ENCODE measurements at places on chromosomes 11 and 22.

DNA sequence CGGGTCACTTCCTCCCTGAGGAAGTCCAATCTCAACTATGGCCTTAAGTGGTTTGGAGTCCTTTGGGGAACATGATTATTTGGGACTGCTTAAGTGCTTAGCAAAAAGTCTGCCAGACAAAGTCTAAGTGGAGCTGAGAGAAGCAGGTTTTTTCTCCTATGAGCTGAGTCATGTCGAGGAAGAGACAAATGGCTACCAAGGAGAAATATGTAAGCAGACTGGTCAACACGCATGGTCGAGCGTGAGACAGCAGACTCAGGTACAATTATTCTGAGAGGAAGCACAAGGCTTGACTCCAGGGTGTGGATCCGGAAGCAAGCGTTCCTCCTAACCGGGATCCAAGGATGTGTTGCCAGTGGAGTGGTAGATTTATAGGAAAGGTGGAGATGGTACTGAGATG, 30.6 kb downstream of the UBASH3B start:
- DNase-seq, result no peak

DNA sequence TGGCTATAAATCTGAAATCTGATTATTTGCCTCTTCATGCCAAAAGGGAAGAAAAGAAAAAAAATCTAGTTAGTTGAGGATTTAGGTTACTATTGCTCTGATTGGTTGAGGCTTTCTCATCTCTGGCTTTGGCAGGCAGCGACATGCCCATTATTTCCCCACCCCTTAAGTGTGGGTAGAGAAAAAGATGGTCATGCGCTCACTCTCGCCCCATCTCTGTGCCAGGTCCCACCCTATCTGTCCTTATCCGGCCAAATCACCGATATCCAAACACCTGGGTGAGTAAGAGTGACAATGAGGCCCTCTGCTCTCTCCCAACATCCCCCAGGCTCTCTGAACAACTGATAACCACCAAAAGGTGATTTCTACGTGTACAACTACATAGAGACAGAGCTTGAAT, 31.2 kb upstream of the SNX19 start:
- no peak for DNase-seq

DNA sequence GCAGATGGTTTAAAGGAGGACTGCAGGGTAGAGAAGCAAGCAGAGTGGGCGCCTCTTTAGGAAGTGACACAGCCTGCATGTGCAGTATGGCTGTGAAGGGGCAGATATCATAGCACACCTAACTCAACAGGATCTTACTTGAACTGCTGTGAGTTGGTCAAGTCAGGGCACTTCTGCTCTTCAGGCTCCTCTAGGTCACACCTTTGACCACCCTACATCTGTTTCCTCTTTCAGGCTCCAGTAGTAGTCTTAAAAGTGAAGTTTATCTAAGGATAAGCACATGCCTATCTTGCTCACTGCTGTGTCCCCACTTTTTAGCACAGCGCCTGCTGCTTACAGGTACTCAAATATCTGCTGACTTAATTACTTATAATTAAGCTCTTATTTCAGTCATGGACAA, 6.5 kb downstream of the MRPL16 start:
- no peak for DNase-seq

- no peak for DNase-seq
Measured at GRCh38 chr22:19844377-19845053, 10.2 kb downstream of the GNB1L start.

DNA sequence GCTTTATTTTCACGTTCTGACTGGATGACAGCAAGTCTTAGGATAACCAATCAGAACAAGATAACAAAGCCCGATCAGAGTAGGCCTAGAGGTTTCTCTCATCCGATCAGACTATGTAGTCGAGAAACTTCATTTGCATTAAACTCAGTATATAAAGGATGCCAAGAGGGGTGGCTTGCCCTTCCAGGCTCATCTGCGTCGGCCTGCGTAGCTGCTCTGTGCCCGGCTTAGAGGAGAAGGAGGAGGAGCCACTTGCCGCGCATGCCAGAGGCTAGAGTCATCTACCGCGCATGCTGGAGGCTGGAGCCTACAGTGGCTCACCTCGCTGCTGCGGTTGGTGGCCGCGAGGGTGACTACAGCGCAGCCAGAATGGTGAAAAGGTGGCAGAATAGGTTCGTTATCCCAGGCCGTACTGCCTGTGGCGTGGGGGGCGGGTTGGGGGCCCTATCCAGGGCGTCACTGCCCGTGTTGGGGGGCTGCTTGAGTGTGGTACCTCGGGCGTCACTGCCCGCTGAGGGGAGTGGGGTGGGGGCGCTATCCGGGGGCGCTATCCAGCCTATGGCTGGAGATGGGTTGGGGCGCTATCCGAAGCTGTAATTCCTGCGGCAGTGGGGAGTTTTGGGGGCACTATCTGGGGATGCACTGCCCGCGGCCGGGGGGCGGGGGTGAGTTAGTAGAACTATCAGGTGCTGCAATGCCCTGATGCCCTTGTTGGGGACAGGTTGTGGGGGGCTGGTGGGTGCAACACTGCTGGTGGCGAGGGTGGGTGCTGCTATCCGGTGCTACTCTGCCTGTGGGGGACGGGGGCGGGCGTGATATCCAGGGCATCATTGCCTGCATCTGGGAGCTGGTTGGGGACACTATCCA, at the start of gene RFPL2:
Gene RFPL2, minus strand, starts transcription at position 218 of the 867 bp plus-strand sequence. CDS start 2,622 bp downstream, outside the sequence.
- DNase-seq, result peak; percentile 38

DNA sequence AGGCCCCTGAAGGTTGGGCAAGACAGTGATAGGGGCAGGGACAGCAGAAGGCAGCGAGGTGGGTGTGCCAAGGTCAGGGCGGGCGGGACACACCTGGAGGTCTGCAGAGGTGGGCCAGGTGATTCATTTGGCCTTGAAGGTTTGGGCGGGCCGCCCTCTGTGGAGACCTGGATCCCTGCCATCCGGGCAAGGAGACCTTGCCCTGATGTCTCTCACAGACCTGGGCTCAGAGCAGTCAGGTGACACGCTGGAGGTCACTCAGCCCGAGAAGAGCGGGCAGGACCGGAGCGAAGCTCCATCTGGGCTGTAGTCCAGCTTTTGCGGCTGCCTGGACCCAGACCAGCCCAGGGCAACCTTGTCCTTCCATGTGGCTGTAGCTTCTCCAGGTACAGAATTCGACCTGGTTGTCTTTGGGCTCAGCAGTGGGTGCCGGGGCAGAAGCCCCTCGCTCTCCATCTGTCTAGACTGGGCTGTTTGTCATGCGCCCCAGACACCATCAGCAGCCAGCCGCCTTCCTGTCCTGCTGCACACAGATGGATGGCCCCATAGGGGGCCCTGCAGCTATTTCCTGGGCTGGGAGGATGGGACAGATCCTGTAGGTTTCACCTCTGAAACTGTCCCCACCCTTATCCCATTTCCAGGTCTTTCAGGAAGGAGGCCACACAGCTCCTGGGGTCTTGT, 3.1 kb downstream of the MRGPRG start:
- no peak for DNase-seq

DNA sequence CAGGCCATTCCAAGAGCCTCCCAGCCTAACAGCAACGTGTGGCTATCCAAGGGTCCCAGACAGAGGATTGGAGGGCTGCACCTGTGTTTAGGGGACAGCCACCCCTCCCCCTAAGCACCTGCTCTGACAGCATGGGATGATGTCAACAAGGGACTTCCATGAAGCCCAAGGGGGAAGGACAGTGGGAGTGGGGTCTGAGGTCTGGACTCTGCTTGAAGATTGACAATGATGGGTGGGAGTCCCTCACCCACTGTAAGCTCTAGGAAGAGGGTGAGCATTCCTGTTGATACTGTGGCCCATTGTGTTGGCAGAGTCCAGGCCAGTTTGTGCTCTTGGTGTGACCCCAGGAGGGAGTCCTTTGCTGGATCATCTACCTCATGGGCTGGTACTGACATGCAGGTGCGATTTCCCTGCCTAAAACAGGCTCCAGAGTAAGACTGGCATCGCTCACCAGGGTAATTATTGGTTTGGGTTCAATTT, 46.9 kb upstream of the TUB start:
- no peak for DNase-seq

- DNase-seq, result no peak
Measured at GRCh38 chr22:22396741-22397291, 111.7 kb downstream of the ZNF280B start.

- no peak for DNase-seq
Measured at GRCh38 chr11:70671083-70671482, 272.8 kb downstream of the CTTN start.

DNA sequence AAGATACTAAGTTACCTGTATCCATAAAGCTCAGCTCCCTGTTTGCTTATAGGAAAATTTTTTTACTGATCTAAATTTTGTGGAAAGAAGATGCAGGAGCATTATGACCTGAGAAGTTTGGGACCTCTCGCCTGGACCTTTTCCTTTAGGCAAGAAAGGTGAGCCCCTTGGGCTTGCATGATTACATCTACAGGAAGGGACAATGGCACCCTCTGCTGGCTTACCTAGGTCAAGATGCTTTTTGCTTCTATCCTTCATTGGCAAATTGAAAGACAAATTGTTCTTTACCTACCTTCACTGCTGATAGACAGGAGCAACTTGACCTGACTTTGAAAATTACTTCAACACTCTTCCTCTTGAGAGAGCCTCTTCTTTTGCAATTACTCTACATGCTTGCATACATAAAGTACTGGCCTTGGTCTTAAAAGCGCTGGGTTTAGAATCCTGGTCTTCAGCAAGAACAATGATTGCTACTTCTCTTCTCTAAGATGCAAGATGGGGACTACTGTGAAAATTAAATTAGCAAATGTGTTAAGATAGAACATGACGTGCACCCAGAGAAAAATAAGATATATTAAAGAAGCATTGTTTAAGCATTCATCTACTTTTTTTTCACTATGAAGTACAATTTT, 147.2 kb downstream of the TRPC6 start:
- DNase-seq, result peak; percentile 32

GRCh38 chr22:37627545-37627944, 11.9 kb upstream of the SH3BP1 start:
- no peak for DNase-seq

DNA sequence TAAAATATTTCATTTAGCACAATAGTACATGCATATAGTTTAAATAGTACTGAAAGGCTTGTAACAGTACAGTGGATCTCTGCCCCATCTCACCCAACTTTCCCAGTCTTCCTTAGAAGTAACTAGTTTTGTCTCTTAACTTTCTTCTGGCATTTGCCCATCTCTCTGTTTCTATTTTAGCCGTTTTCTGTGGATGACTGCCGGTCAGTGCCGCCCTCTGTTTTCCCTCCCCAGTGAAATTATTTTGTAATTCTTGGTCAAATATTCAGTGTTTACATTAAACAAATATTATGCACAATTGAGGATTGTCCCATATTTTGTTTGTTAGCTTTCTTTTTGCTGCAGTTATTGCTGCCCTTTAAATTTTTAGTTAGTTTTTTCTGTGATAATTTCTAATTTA, 8.3 kb downstream of the PDHX start:
- DNase-seq, result no peak

- peak; percentile 65 for DNase-seq
Measured at GRCh38 chr11:17730608-17731462, 3.7 kb upstream of the KCNC1 start.

DNA sequence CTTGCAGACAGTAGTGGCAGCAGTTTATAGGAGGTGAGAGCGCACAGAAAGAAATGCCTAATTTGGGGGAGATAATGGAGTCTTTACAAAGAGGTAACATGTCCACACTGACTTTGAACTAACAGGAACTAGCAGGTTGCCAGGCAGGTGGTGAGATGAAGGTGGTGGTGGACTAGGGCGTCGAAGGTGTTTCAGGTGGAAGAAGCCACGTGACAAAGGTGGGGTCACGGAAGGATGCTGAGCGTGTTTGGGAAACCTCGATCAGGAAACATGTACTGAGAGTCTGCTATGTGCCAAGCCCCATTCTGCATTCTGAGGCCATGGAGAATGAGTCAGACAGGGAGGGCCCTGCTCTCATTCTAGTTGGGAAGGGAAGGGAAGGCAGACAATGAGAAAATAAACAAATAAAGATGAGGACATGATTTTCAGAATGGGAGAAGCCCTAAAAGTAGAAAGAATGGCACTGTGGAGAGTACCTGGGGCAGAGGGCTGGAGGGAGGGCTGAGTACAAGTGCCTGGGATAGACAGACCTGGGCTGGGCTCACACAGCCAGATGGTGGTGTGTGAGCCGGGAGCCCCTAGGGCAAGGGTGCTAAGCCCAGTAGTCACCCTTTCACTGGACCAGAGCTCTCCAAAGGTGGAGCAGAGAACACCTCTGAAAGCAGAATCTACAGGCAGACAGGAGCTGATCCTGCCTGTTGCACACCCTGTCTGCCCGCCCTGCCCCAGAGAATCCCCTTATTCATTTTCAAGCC, 16.2 kb upstream of the NNMT start:
- no peak for DNase-seq

DNA sequence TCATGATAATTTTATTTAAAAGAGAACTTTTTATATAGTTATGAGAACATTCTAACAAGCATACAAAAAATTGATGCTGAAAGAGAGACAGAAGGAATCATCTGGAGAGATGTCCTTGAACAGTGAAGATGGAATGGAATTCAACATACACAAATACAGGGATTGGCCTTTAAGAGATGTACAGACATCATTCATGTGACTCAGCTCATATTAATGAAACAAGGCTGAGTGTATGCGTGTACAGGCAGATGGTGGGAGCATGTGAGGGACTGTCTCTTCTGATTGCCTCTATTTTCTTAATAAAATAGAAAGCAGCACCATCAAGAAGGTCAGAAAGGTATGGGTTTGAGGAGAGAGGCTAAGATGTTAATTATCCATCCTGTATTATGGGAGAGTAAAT, 793.3 kb downstream of the CNTN5 start:
- no peak for DNase-seq

DNA sequence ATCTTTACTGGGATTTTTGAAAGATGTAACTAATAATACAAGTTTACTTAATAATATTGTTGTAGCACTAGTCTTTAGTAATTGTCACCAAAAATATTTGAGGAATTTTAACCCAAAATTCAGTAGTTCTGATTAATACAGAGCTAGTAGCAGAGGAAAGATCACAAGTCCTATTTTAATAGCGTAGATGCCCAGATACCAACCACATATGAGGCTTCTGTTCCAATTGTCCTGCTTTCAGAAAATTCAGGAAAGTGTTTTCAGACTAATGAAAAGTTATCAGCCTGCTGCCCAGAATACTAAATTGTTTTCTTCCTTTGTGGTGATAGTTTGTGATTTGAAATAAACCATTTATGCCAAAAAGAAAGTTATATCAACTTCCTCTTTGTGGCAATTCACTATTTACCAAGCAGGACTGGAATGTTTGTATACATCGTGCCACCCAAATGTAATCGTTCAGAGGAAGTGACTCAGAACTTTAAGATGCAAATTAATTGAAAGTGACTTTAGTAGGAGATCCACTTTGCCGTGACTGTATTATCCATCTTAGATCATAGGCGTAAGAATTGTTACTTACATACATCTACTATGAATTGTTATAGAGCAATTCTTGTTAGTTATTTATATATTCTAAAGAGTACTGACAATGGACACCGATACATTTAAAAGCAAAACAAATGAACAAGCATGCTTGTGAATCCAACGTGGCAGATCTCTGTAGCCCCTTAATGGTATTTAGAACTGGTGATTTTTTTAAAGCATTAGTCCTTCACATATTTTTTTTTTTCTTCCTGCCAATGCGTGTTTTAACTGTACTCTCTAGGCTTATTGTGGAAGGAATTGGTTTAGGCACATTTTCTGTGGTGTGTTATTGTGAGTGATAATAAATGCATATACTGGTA, 231.0 kb downstream of the DDX10 start:
- no peak for DNase-seq

GRCh38 chr11:68819362-68819761, 22.4 kb downstream of the CPT1A start:
- DNase-seq, result no peak

- no peak for DNase-seq
Measured at GRCh38 chr11:65083134-65083833, 556 bp downstream of the CDCA5 start.

- DNase-seq, result no peak
Measured at GRCh38 chr22:25875461-25875860, 133.5 kb downstream of the MYO18B start.

- peak; percentile 52 for DNase-seq
Measured at GRCh38 chr11:6315811-6316425, 4.4 kb downstream of the CAVIN3 start.

Data from fibroblast of upper back skin (primary cell).